ENCODE measurements at places on chromosomes 7 and 10.

DNA sequence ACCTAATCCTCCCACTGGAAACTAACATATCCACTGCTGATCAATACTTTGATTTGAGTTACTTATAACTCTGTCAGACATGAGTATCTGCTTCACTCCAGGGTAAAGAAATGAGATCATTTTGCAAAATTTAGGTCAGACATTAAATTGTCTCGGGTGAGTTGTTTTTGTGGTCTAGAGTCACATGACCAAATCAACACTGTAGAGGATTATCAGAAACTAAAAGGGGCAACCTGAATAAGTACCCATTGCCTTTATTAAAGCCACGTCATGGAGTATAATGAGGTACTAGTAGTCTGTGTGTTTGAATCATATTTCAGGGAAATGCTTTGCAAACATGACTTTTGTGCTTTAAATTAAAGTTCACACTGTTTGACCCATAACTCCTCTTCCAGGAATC lies 107.7 kb upstream of the ADO start:
- no peak for DNase-seq

DNA sequence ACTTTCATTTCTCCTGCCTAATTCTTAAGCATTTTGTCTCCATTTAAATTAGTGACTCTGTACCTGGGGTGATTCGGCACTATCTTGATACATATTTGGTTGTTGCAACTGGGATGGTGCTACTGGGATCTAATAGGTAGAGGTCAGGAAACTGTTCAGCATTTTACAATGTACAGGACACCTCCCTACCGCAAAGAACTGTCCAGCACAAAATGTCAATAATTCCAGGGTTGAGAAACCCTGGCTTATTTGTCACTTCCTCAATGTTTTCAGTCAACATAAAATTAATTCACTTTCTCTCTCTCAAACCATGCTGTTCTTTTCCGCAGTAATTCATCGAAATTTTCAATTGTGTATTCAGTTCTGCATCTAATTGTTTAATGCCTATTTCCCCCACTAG lies 151.4 kb upstream of the CALCR start:
- DNase-seq: no peak

DNA sequence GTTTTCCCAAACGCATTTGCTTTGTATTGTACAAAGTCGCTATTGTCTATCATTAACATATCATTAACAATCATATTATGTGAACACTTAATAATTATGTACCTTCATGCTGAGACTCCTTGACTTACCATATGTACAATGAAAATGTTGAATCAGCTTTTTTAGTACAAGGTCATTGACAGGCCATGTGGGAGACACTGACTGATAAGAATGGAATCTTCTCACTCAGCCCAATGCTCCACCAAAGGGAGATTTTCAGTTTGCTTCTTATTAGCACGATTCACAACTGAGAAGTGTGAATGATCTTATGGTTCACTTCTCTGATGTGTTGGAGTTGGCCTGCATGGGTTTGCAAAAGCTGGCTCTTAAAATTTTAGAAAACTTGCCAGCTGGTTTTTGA lies 253.5 kb upstream of the TEX47 start:
- DNase-seq: no peak

GRCh38 chr7:140889645-140890044 lies 35.1 kb downstream of the BRAF start:
- no peak for DNase-seq

DNA sequence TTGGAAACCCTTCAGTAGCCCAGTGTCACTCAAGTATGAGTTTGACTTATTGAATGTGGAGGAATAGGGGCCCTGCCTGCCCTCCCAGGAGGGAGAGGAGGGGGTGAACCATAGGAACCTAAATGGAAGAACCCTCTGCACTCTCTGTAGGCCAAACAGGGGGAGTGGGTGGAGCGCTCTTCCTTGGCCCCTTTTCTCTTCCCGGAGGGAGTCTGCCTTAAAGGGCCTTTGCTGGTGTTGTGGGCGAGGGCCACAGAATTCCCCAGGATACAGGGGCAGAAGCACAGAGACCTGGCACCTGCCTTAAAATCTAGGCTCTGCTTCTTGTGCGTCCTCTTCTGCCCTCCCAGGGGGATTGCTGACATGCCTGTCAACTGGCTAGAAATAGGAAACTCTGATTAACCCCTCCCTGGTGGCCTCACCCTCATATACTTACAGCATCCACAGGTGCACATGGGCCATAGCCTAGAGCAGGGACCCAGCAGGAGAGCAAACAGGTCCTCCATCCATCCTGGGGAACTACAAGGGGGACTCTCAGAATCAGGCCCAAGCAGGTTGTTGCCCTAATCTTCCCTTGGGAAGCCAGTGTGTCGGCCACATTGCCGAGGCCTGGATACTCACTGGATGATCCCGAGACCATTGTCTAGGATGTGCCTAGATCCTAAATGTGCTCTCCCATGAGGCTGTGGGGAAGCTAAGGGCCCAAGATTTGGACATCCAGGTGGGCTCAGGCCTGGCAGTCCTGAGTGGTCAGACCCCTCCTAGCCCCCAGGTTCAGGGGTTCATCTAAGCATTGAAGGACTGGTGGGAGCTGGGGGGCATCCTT lies 3.4 kb downstream of the TRIM8 start:
- DNase-seq: no peak

DNA sequence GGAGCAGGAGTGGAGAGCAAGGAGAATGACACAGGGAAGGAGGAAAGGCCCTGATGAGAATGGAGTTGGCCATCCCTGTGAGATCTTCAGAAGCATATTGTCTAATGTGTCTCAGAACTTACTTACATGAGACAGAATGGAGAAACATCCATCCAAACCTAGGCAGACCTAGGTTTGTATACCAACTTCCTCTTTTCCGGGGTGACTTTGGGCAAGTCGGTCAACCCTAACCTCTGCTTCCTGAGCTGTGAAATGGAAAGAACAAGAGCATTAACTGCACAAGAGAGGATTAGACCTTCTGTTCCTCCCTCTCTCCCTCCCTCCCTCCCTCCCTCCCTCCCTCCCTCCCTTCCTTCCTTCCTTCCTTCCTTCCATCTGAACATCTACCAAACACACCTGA lies 4.5 kb downstream of the GHRHR start:
- no peak for DNase-seq

- no peak for DNase-seq
These were observed 2.8 kb downstream of the TMEM120A start for GRCh38 chr7:75991531-75992082.

- no peak for DNase-seq
These were observed 365.9 kb downstream of the REEP3 start for GRCh38 chr10:63887023-63887589.
